GM12864 (cell line): ENCODE measurements at places on chromosomes 11 and 22.

DNA sequence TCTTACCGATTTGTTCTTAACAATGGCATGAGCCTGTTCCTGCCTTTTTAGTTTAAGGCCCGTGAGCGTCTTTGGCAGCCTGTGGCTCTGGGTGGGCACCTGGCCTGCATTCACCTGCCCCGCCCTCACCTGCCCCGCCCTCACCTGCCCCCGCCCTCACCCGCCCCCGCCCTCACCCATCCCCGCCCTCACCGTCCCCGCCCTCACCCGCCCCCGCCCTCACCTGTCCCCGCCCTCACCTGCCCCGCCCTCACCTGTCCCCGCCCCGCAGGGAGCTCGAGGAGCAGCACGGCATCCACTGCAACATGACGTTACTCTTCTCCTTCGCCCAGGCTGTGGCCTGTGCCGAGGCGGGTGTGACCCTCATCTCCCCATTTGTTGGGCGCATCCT is 14.2 kb downstream of the GATD1 start:
- no peak for DNase-seq

DNA sequence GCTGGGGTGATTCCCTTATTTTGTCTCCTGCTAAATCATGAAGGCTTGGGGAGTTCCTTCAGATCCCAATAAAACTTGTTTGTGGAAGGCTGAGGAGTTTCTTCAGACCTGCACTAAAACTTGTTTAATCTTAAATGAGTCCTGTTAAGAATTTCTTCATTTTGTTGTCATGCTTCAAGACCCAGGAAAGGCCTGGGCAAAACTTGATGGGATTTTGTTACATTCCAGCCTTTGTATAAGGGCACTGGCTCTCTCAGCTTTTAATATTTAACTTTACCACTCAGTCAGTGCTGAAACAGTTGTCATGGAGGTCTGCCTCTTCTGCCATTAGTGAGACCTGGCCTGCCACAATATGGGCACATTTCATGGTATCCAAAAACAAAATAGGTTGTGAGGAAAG is 699.0 kb downstream of the ETS1 start:
- no peak for DNase-seq

DNA sequence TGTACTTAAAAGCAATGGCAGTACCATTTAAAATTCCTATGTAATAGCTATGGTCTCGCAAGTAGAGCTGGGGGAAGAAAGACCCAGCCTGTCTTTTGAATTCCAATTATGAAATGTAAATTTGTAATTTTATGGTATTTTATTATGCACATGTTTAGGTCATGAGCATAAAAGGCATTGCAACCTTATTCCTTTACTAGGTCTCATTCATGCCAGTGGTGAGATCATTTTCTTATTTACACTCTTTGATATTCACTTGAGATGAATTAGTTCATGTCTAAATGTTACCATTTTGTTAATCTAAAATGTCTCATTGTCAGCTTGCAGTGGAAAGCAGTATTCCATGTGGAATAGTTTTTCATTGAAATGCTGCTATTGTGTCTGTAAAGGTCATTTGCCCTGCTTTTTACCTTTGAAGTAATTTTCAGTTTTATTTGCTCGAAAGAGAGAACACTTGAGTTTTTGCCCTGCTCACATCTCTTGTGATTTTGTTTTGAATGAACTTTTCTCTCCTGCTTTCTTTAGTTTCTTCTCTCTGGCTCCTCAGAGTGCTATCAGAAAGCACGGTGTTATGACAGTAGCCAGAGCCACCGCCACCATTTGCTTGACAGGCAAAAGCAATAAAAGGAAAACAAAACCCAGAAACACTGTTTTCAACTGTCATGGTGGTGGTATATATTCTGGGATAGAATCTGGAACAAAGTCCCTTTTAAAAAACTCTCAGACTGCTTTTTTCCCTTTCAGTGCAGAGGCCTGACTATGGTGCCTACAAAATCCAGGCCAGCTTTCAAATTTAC is 37.2 kb upstream of the RAG2 start:
- DNase-seq: no peak

DNA sequence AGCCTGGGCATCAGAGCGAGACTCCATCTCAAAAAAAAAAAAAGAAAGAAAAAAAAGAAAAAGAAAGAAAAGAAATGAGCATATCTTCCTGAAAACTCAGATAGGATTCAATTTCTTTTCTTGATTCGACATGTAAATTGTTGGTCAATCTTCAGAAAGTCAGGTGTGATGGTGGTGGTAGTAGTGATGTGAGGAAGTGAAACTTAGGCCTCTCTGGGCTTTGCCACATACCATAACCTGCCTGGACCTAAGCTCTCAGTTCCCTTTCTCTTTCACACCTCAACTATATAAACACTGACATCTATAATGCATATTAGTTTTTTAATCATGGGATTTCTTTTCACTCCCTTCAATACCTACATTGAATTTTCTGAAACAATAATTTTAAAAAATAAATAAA is 98.0 kb upstream of the TBCEL start:
- DNase-seq: peak; percentile 92
